ENCODE measurements at places on chromosomes 6 and 20. TPM values are rescaled to one million over a fixed set of nuclear protein-coding genes. Genes with fewer than 3 reads are reported as not detected.

Gene SNAP91
- total RNA-seq = 0.65 TPM

Gene FAM162B
- total RNA-seq = 0.29 TPM

Gene PREX1
- total RNA-seq = 11.1 TPM

Gene SMIM8
- 2.8 TPM for total RNA-seq

Gene ARFGEF3
- 3.3 TPM for total RNA-seq

Gene CLVS2
- total RNA-seq = under 0.01 TPM

Gene RBPJL
- total RNA-seq = not detected

Gene OXT
- total RNA-seq = not detected

Gene HLA-DOA
- total RNA-seq = 1.9 TPM

Gene SUMO4
- total RNA-seq = not detected

Gene DACT2
- total RNA-seq = not detected

Gene CCN6
- not detected for total RNA-seq

Gene CYP21A2
- total RNA-seq = not detected

Gene OTOR
- total RNA-seq = not detected

Gene TSBP1
- not detected for total RNA-seq

Gene APOM
- total RNA-seq = 0.18 TPM

Gene SLC17A3
- not detected for total RNA-seq

Gene SPINT3
- total RNA-seq = not detected

Gene PPT2
- total RNA-seq = 29.4 TPM

Gene EDN3
- total RNA-seq = not detected

Gene RFX6
- not detected for total RNA-seq

Gene CAP2
- total RNA-seq = 16.4 TPM

Gene LY6G6C
- not detected for total RNA-seq

Gene FUT9
- 0.03 TPM for total RNA-seq

Gene ANGPT4
- total RNA-seq = 0.03 TPM

Gene NFKBIE
- total RNA-seq = 42.3 TPM

Gene BTN1A1
- total RNA-seq = not detected

Gene STMND1
- 0.29 TPM for total RNA-seq

Gene PAK5
- 0.46 TPM for total RNA-seq

Gene ZSCAN12
- 8.5 TPM for total RNA-seq

Gene HRH3
- not detected for total RNA-seq

Gene SPTLC3
- 10.0 TPM for total RNA-seq

Gene ABHD16B
- not detected for total RNA-seq

Gene NPBWR2
- not detected for total RNA-seq

Gene NFATC2
- 0.18 TPM for total RNA-seq

Gene NOTCH4
- 2.3 TPM for total RNA-seq

Gene TINAG
- total RNA-seq = not detected
